ENCODE measurements at places on chromosomes 11 and 22.

DNA sequence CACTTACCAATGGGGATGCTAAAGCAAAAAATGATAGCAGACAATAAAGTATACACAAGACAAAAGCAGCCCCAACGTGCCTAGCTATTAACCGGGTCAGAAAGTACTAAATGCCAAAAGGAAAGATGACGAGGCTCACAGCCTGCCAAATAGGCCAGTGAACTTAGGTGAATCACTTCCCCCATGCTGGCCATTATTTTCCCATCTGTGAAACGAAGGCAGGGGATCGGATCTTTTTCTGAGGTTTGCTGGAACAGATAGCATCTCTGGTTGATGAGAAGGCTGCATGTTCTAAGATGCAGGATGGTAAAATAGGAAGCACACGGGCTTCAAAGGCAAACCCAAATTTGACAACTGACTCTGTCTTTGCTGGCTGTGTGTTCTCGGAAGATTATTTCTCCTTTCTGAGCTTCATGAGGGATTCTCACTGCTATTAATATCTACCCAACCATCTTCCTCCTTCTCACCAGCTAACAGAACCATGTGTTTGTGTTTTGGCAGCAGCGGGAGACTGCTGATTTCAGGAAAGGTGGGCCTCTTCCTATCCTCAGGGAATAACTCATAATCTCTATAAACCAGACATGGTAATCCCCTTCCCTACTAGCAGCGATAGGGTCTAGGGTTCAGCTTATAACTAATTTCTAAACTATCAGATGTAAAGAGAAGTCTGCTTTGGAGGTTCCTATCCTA lies 390.7 kb downstream of the LARGE1 start:
- no peak for DNase-seq

DNA sequence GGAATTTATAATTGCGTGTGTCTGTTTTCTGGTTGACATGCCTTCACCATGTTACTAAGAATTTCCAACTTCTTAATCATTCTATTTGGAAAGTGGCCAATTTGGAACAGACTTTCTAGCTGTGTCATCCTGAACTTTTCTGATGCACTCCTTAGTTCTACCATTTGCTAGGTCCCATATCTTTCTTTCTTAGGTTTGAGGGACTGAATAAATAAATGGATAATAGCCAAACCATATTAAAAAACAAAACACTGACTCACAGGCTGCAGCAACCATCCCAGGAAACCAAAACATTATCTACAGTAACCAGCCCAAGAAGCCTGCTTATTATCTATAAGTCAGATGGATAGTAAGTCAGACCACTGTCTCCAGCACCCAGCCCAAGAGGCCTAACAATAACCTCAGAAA lies 57.5 kb upstream of the PLET1 start:
- DNase-seq: no peak

DNA sequence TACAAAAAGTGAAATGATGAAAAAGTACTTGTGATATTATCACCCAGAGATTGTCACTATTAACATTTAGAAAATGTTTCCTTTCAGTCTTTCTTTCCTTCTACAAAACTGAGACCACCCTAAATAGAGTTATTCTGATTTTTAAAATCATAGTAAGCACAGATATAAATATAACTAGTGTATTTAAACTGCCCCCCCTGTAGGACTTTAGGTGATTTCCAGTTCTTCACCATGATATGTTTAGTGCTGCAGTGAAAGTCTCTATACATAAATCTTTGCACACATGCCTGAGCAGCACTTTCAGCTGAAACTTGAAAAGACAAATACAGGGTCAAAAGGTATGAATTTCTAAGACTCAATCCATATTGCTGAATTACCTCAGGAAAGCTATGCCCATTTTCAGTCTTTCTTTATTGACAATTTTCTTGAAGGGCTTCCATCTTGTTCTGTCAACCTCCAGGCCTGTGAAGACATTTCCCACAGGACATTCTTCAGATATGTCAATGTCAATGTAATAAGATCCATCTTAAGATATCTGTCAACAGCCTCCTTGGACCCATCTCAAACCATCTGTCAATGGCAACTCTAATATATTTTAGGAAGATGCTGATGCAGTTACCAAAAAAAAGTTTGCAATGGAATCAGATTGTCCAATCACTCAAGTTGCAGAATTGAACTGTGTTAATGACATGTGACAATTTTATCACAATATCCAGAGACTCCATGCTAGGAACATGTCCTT lies 30.8 kb upstream of the LDLRAD3 start:
- no peak for DNase-seq

DNA sequence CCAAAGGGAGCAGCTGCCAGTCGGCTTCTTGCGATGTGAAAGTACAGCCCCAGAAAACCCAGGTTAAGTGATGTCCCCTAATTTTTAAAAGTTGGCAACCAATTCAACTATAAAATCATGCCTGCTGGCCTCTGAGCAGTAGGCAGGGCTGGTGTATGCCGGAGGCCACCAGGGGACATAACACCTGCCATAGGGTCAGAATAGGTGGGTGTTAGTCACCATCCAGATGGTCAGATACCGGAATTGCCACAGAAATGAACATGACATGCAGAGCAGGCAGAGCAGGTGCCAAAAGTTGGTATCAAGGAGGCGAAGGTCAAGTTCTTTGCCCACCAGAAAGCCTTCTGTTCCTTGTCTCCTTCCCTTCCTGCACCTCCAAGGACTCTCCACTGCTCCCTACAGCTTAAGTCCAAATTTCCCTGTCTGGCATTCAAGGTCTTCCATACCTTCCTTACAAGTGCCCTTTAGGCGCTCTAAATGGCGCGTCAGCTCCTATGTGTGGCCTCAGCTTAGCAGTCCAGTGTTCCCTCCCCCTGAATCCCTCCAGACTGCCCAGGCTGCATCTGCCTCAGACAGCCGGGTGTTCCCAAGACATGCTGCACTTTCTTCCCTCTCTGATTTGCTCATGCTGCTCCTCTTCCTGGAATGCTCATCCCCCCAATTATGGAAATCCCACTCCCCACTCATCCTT lies 45.1 kb downstream of the PTPRJ start:
- no peak for DNase-seq

GRCh38 chr22:45933506-45934167 lies 43.3 kb downstream of the WNT7B start:
- DNase-seq: no peak

- no peak for DNase-seq
Measured at GRCh38 chr11:134118006-134118405, 49.1 kb downstream of the JAM3 start.

DNA sequence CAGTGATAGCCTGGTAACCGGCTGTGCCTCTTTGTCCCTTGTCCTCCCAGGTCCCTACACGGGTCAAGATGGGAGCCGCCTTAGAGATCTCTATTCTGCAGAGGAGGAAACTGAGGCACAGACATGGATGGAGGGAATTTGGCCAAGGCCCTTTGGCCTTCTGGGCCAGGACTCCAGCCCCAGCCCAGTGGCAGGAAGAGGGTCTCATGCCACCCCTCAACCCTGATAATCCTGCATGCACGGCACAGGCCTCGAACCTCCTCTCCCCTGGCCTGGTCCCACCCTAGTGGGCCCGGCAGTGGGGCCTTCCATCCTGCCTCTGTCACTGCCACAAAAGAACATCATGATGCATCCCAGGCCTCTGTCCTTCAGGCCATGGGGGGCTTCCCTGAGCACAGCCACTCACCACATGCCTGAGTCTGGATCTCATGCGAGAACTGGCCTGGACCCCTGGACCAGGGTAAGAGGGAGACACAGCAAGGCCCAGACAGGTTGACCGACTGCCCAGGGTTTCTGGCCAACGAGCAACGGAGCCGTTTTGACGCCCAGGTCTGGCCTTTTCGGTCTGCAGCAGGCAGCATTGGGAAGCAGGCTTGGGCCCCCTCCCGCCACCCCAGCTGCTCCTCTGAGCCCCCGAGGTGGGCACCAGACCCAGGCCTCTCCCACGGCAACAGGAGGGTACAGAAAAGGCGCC lies 6.5 kb downstream of the LINC01488 start:
- no peak for DNase-seq

DNA sequence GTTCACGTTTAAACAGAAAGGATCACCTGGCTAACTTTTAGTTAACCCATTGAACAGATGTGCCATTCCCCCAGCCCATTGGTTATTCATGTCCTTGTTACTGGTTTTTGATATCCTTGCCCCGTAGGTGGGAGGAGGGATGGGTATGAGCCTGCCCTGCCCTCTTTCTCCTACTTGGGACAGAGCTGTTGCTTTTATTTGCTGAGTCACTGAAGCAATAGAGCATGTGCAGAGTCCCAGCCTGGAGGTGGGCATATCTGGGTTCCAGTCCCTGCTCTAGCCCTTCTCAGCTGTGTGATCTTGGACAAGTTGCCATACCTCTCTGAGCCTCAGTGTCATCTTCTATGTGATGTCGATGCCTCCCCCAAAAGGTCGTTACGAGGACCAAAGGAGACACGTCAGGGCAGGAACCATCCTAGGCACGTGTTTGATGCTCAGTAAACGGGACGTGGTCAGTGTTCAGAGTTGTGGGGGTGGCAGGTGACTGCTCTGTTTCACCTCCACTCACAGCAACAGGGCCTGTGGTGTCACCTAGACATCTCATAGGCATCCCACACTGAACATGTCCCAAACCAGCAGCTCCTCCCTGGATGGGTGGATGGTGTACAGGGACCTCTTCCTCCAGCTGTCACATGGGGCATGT lies 61.0 kb downstream of the BMAL1 start:
- no peak for DNase-seq

Measured in GM10248 (cell line).